Fibroblast of skin of back (primary cell): ENCODE measurements at places on chromosomes 1 and 21.

DNA sequence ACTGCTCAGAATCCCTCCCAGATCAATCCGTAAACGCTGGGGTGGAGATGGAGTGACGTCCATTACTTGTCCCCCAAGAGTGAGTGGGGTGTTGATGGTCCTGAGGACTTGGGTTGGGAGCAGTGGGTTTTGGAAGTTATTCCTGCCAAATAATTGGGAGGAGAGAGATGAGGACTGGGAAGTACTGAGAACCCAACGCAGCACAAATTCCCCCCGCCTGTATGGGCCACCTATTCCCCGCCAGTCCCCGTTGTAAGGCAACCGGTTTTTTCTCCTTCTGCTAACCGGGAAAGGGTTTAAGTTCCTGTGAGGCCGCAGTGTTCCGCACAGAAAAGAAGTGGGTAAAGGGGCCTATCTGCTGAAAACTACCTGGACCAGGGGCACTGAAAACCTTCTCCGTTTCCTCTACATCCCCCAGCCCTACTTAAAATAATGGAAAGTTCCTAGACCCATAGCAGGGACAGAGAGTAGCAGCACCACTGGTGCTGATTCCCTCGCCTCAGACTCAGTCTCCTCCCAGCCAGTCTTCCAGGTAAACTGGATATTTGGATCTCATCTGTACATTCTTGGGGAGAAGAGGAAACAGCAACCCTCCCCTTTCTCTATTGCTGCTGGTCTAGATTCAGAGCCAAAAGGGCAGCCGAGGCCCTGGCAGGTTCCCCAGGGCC is 738 bp downstream of the LURAP1 start:
- no peak for DNase-seq

GRCh38 chr1:25688390-25689119 is 72.0 kb downstream of the MAN1C1 start:
- peak; percentile 73 for DNase-seq

- DNase-seq = peak; percentile 60
Measured at GRCh38 chr1:106600626-106601025, 455.8 kb upstream of the PRMT6 start.

DNA sequence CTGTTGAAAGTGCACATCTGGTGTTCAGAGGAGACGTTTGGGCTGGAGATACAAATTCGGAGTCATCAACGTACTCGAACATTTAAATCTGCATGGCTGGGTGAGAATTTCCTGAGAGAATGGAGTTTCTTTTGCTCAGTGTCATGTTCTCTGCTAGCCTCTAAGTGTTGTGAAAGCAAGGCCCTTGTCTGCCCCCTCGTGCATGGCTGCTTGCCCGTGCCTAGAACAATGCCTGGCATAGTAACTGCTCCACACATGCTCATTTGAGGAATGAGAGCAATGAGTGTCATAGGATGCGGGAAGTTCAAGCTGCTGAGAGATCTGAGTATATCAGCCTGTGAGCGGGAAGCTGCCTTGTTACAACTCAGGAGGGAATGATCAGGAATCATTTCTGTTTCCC is 171.1 kb upstream of the CSF3R start:
- no peak for DNase-seq

DNA sequence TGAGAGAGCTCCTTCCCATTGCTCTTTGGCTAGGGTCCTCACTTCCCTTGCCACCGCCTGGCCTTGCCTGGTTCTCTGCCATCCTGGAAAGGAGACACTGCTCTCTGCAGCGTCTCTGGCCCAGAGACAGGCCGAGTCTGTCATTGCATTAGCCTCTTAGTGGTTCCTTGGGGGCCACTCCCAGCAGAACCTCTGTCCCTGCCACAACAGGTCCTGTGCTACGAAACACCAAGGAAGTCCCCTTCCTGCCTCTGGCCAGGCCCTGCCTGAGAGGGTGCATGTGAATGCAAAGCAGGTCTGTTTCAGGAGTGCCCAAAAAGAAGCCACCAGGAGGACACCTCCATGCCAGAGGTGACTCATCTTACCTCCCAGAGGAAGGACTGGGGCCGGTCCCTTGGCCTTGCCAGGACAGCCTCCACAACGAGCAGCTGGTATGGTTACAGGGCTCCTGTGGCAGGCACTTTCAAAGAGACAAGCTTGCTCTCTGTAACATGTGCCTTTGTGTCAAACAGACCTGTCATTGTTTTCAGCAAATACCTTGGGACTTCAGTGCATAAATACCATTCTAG is 59.6 kb downstream of the VPS26C start:
- DNase-seq = peak; percentile 32

- DNase-seq = peak; percentile 40
Measured at GRCh38 chr1:32953495-32953894, 11.1 kb downstream of the RNF19B start.

- DNase-seq = no peak
Measured at GRCh38 chr1:204314893-204315658, 44.7 kb downstream of the PLEKHA6 start.

- DNase-seq = no peak
Measured at GRCh38 chr21:31151156-31152045, 113.1 kb upstream of the KRTAP19-8 start.

DNA sequence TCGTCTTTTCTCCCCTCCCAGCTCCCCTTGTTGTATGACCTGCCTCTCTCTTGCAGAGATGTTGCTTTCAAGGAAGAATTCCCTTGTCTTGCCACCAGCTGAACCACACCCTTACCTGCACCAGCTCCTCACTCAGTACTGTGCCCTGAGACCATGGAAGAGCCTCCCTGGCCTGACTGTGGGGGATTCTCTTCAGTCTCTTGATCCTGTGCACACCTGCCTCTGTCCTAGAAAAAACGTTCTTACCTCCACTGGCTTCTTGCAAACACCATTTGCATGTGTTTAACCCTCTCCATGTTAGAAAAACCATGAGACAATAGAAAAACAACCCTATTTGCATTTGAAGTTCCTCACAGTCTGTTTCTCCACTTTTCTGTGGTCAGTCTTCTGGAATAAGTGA is 43.3 kb upstream of the FCRL4 start:
- DNase-seq = no peak

GRCh38 chr1:147904726-147905125 is 2.1 kb downstream of the GJA8 start:
- DNase-seq = no peak

DNA sequence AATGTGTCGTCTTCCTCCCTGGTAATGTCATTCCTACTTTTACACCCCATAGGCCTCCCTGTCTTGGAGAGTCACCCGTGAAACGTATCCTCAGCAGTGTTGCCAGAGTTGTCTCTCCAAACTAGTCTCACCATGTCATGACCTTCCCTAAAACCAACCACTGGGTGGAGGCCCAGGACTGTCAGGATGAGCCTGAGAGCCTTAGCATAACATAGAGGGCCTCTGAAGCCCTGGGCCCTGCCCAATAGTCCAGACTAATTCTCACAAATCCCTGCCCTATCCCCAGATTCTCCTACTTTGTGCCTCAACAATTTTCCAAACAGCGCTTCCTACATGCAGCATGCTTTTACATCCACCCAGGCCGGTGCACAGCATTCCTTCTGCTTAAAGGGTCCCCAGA is 29.3 kb upstream of the HSD3B1 start:
- no peak for DNase-seq

GRCh38 chr21:15671188-15671587 is 58.6 kb upstream of the USP25 start:
- DNase-seq = no peak

DNA sequence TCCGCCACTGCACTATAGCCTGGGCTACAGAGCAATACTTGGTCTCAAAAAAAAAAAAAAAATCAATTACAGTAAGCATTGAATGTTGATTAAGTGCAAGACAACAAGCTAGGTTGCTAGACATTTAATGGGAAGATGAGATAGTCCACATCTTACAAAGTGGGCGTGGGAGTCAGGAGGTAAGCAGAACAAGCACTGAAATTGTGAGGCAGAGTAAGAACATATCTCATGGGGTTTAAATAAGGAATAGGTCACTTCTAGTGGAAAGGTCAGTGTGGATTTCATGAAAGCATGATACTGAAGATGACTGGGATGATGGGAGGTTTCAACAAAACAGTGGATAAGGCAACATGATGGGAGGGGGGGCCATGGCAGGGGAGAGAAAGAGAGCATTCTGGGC is 1.9 kb upstream of the OLFML2B start:
- DNase-seq = no peak

DNA sequence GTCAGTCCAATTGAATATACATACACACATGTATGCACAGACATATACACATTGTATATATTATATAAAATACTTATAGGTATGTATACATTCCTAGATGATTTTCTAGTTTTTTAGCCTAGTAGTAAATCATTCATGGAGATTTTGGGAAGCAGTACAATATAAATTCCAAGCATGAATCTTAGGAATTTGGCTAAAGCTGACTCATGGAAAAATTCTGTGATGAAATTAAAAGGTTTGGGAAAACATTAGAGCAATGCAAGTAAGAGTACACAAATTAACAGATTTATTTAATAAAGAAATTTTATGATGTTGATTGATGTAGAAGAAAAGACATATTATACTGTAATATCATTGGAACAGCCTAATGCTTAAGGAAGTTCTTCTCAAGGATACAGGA is 43.7 kb upstream of the PTGFR start:
- peak; percentile 37 for DNase-seq

- DNase-seq = no peak
Measured at GRCh38 chr1:192002063-192002462, 156.2 kb upstream of the RGS18 start.

- no peak for DNase-seq
Measured at GRCh38 chr1:171513743-171514142, 28.4 kb downstream of the PRRC2C start.

DNA sequence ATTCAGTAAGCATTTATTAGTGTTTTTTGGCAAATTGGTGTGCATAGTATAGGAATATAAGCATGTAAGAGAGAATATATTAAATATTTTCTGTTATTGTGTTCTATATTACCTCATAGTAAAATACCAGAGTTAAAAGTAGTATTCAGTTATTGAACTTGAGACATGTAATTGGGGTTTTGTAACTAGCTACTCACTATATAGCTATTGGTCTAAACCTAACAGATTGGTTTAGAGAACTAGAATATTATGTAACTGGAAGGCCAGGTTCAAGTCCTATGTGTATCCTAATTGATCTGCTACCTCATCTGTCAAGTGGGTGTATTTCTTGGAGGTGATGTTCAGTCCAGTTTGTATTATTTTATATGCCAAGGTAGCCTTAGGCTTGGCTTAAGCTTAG is 26.3 kb downstream of the CLIC4 start:
- DNase-seq = no peak

DNA sequence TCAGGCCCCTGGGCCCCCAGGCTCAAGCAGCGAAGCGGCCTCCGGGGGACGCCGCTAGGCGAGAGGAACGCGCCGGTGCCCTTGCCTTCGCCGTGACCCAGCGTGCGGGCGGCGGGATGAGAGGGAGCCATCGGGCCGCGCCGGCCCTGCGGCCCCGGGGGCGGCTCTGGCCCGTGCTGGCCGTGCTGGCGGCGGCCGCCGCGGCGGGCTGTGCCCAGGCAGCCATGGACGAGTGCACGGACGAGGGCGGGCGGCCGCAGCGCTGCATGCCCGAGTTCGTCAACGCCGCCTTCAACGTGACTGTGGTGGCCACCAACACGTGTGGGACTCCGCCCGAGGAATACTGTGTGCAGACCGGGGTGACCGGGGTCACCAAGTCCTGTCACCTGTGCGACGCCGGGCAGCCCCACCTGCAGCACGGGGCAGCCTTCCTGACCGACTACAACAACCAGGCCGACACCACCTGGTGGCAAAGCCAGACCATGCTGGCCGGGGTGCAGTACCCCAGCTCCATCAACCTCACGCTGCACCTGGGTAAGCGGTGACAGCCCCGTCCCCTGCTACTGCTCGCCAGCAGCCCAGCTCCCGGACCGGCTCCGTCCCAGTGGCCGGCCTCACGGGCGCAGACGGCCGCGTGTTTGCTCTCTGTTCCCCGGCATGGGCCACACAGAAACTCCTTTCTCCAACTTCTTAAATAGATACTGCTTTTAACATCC is 539 bp downstream of the LAMC1 start:
- DNase-seq = peak; percentile 43

- peak; percentile 5 for DNase-seq
Measured at GRCh38 chr1:58047265-58047858, 499.2 kb downstream of the OMA1 start.

DNA sequence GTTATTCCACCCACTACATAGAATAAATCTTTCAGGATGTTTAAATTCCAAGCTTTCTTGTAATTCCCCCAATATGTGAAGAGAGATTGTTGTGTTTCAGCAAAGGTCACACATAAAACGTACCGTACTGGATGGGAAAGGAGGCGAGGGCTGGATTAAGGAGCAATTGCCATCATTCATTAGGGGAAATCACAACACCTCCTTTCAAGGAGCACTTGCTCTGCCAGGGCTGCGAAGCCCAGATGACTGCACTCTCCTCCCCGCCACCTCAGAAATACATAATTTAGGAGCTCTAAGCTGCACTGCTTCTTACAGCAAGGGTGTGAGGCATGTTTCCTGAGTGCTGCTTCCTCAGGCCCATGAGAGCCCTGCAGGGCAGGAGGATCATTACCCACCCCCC is 29.6 kb downstream of the MATN1 start:
- no peak for DNase-seq

DNA sequence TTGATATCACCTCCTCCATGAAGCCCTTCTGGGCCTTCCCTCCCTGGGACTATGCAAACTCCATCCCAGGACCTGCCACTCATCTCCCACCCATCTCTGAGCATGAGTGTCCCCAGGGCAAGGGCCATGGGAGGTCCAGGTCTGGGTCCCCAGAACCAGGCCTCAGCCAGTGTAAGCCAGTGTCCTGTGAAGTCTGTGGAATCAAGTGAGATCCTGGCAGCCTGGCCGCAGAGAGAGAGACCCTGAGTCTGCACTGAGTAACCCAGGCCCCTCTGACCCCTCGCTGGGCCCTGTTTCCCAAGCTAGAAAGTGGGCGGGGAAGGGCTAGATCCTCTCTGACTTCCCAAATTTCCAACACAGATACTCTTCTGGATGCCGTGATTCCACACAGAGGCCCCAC is 132.7 kb downstream of the DMRTB1 start:
- DNase-seq = no peak

DNA sequence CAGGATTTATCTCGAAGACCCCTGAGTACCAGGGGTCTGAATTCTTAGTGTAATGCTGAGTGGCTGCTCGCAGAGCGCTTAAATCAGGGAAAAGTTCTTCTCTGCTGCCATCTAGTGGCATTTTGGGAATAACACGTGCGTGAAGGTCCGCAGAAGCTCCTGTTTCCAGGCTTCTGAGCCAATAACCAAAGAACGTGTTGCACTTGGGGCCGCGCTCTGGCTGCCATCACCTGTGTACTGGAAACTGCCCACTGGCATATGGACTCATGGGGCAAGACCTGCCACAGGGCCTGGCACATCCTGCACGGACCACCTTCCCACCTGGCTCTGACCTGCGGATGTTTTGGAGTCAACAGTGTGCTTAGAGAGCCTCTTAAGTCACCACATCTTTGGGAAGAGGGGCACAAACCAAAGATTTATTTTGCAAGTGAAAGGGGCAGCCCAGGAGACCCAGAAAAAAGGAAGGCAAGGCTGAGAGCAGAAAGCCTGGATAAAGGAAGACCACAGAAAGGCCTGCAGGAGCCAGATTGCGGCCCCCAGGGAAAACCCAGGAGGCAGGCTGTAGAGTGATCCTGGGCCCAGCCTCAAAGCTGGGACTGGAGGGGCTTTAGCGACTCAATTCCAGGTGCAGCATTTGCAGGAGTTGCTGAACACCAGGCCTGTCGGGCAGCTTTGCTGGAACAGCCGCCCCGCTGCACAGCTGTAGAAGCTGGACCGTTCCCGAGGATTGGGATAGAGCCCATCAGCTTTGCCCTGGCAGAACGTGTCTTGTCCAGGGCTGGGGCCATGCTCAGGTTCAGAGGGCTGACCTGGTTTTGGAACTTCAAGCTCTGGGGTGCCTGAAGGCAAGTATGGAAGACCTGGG is 13.0 kb downstream of the CHIT1 start:
- DNase-seq = peak; percentile 57

GRCh38 chr1:111751906-111752575 is 3.7 kb upstream of the DDX20 start:
- no peak for DNase-seq

- peak; percentile 98 for DNase-seq
Measured at GRCh38 chr1:8879922-8880676, 1.6 kb upstream of the ENO1 start.
